ENCODE measurements at places on chromosomes 3 and 15.

- no peak for DNase-seq
These were observed 19.7 kb downstream of the ANKDD1A start for GRCh38 chr15:64931381-64931780.

DNA sequence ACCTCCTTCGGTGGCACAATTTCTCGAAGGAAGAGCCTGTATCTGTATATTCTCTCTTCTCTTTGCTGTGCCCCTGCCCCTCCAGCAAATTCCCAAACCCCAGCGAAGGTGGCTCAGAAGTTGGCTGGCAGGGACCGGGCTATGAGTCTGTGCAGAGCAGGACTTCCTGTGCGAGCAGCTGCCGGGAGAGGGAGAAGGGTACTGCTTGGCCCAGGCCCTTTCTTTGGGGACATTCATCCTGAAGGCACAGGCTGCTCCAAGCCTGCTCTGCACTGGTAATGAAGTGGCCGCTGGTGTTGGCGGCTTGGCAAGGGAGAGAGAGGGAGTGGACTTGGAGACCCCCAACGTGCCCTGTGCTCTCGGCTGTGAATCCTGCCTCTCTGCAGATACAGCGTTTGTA, 1.5 kb downstream of the SLC6A11 start:
- peak; percentile 35 for DNase-seq

GRCh38 chr15:47972738-47973137, 148.1 kb upstream of the SLC24A5 start:
- DNase-seq, result no peak

DNA sequence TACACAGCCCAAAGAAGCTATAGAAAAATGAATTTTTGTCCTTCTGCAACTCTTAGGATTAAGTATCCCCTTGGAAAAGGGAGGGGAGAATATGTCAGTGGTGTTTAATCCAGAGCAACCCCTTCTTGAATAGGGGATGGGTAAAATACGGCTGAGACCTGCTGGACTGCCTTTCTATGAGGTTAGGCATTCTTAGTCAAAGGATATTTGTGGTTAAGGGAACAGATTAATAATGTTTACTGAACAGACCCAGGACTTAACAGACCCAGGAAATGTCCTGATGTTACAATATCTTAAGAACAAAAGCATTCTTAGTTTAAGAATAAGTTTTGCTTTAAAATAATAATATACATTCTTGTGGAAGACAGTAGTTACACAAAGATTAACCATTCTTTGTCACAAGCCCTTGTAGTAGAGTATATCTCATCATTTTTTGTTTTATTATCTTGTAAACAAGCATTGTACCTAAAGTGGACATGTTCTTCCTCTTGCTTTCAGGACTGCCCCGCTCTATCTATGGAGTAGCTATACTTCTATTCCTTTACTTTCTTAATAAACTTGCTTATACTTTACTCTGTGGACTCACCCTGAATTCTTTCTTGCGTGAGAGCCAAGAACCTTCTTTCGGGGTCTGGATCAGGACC, 43.8 kb upstream of the B3GALNT1 start:
- DNase-seq, result no peak

- DNase-seq, result no peak
These were observed 125.2 kb downstream of the OCA2 start for GRCh38 chr15:27973886-27974285.

GRCh38 chr15:98888820-98889479, 118.6 kb downstream of the PGPEP1L start:
- no peak for DNase-seq

- DNase-seq, result no peak
These were observed 72.8 kb downstream of the HES1 start for GRCh38 chr3:194208709-194209108.

DNA sequence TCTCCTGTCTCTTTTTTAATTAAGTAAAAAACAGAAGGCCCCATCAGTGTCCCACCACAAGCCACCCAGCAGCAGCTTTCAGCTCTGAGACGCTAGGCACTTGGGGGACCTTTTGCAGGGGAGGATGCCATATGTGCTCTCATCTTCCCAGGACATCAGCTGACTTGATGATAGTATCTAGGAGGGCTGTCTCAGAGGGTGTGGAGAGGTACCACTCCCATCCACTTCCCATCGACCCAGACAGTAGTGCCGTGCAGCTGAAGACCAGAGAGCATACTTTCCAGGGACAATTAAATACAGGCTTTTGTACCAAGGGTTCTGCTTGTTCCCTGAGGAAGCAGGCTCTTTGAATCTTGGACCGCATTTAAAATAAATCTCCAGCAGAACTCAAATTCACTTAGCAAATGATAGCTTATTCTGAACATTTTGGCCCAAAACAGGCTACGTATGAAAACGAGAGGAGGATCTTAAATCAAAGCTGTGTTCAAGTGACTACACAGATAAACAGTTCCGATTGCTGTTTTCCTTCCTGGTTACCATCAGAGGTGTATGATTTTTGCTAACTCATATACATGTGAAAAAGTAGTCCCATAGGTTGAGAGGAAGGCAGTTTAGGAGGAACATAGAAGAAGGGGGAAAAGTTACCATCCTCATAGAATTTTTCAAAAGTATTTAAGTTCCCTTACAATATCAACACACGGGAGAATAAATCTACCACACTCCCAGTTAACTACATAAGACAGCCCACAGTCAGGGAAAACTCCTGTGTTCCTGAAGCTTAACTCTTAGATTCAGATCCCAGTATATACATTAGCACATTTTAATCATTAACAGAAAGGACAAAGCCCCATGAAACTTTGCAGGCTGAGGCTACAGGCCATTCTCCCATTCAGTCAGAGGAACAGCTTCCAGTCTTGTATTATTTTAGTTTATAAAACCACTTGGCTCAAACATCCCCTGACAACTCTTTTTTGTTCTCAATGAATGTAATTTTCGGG, 9.5 kb downstream of the WNT5A start:
- DNase-seq, result no peak

DNA sequence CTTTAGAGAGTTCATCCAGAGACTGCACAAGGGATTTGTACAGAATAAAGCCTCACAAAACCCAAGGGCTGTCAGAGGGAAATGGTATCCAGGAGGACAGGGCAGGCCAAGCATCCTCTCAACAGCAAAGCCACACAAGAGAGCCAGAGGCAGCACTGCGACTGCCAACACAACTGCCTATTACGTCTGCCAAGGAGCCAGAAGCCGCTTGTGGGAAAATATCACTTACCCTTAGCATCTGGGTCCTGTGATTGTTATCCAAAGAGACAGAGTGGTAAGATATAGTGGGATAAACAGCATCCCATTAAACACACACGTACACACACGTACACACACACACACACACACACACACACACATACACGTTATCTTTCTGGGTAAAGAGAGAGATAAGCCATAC, 618.3 kb upstream of the AGTR1 start:
- peak; percentile 80 for DNase-seq

GRCh38 chr3:55165704-55166405, 238.0 kb upstream of the LRTM1 start:
- no peak for DNase-seq

DNA sequence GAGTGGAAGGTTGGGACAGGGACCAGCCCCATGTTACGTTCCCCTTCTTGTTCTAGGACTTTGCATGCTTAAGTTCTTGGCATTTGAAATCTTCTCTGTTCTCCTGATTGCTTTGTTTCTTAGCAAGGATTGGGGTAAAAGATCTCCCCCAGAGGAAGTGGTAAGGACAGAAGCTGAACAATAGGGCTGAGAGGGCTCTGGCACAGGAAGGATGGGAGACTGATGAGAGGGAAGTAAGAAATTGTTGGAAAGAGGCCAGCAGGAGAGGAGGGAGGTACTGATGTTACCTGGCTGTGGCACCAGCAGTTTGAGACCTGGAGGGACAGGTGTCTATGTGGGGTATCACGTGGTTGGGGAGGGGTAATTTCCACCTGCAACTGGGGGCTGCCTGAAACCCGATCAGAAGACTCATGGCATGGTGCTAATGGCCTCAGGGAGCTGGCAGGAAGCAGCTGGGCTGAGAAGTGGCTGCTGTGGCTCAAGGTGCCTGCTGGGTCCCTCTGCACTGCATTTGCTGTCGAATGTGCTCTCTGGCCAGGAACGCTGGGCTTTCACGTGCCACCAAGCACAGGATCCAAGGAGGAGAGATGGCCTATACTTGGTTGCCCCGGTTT, 108.4 kb downstream of the LSM3 start:
- DNase-seq, result no peak
